ENCODE measurements at places on chromosomes 2 and 18.
A peak's percentile ranks its signal among the peaks of the same experiment; 100 is the strongest.

GRCh38 chr2:40814616-40815015 is 362.7 kb upstream of the SLC8A1 start:
- DNase-seq, result no peak

- no peak for DNase-seq
Observed at GRCh38 chr2:65557616-65558573, 125.5 kb upstream of the SPRED2 start.

GRCh38 chr2:190978389-190979053 is 35.5 kb downstream of the STAT1 start:
- DNase-seq, result no peak

- DNase-seq, result no peak
Observed at GRCh38 chr18:57794951-57795728, 8.0 kb downstream of the ATP8B1 start.

- DNase-seq, result no peak
Observed at GRCh38 chr2:18527326-18527725, 33.1 kb downstream of the RDH14 start.

- DNase-seq, result no peak
Observed at GRCh38 chr2:47483191-47483590, 80.2 kb downstream of the MSH2 start.

DNA sequence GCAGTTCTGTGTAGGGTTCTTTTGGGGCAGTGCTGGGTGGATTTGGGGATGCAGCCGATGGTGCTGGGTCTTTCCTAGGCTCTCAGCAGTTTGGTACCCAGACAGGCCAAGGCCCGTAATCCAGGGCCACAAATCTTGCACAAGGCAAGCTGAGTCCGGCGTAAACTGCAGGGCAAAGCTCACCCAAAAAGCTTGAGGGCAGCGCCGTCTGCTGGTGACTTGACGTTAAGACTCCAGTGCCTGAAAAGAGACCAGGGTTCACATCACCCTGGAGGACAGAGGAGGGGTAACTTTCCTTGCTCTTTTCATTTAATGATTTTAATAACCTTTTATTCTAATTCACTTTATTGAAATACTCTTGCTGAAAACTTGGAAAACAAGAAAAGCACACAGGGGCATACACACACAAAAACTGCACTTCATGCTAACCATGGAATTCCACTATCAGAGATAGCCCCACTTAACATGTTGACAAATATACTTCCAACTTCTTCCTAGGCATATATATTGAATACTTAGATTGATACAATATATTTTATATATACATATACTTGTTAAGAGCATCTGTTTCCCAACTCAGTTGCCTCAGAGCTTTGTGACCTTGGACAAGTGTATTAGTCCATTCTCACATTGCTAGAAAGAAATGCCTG is 38.9 kb downstream of the CNGA3 start:
- DNase-seq, result peak; percentile 61

GRCh38 chr2:72012886-72013574 is 134.6 kb downstream of the CYP26B1 start:
- no peak for DNase-seq

GRCh38 chr2:170824526-170825015 is 7.9 kb downstream of the GAD1 start:
- DNase-seq, result no peak

- no peak for DNase-seq
Observed at GRCh38 chr2:42895134-42895790, 102.9 kb upstream of the HAAO start.

- no peak for DNase-seq
Observed at GRCh38 chr2:237774811-237775553, 23.6 kb upstream of the RBM44 start.

GRCh38 chr2:132943829-132944228 is 273.8 kb upstream of the LYPD1 start:
- no peak for DNase-seq

- DNase-seq, result no peak
Observed at GRCh38 chr2:6788614-6789013, 77.1 kb downstream of the CMPK2 start.

DNA sequence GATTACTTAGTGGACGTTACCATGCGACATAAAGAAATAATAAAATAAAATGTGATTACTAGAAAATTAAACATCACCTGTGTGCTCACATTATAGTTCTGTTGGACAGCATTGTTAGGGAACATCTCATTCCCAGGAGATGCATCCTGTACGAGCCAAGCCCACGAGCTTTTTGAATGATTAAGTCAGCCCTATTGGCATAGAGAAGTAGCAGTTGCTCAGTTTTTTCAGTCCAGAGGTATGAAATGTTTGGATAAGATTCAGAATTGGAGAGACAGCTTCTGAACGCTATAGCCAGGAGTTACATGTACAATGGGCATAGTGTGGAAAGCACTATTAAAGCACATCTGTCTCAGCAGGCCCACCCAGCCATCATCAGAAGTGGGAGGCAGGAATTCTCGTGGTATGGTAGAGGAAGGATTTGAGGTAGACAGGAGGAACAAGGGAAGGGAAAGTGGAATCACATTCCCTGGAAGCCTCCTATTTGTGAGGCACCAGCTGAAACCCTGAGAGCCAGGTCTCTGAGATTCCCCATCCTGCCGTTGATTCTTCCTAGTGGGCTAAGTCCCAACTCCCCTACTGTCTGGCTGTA is 8.6 kb downstream of the SPATS2L start:
- DNase-seq, result no peak

DNA sequence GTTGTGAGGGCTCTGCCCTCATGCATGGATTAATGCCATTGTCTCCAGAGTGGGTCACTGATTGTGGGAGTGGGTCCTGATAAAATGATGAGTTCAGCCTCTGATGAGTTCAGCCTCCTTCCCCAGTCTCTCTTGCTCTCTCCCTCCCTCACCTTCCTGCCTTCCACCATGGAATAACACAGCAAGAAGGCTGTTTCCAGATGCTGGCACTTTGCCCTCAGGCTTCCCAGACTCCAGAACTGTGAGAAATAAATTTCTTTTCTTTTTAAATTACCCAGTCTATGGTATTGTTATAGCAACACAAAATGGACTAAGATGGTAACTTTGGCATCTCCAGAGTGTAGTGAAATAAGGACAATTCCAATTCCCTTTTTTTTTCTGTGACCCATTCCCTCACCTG is 47.1 kb upstream of the MAP4K3 start:
- no peak for DNase-seq

GRCh38 chr2:148006249-148007007 is 14.1 kb downstream of the ORC4 start:
- DNase-seq, result no peak

DNA sequence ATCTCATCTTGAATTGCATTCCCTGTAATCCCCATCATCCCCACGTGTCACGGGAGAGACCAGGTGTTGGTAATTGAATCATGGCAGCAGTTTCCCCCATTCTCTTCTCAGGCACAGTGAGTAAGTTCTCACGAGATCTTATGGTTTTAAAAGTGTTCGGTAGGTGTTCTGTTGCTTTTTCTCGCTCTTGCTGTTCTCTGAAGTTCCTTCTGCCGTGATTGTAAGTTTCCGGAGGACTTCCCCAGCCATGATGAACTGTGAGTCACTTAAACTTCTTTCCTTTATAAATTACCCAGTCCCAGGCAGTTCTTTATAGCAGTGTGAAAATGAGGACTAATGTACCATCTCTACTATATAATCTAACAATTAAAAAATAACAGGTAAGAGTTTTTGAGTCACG is 409.9 kb upstream of the NRXN1 start:
- no peak for DNase-seq

Data from HS-27A (cell line).